ENCODE measurements at places on chromosomes 3 and 15. TPM values are rescaled to one million over a fixed set of nuclear protein-coding genes. Genes with fewer than 3 reads are reported as not detected.

GRCh38 chr15:73771385-73772045, 18.4 kb upstream of the INSYN1 start:
- H3K27ac ChIP-seq, result no peak overlapping the region
- H3K4me3 ChIP-seq, result no peak overlapping the region
- H3K36me3 ChIP-seq, result no peaks in the 10 kb centered on the region
- H3K27me3 ChIP-seq, result peaks cover 9% of the 10 kb centered on the region
- DNase-seq, result no peak

DNA sequence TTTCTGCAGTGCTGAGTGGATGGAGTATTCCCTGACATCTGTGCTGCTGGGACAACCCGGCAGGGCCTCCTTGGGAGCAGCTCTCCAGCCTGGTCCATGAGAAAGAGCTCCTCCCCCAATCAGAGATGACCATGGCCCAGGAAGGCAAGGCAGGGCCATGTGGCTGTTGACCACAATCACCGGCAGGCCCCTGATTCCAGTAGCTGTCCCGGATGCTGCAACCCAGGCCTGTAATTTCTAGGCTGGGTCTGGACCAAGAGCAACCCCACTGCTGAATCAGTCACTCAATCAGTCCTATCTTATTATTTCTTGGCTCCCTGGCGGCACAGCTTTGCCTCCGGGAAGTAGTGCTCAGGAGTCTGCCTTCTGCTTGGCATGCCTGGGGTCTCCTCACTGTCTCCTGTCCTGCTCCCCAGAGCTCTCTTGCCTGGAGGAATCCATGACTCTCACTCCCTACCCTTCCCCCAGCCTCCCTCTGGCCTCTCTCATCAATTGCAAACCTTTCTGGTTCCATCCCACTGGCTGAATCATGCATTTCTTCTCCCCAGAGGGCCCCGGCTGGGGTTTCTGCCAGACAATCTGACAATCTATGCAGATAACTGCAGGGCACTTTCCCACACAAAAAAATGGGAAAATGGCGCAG, 32.6 kb upstream of the ITGA11 start:
- no peak for DNase-seq
- H3K36me3 ChIP-seq, result no peaks in the 10 kb centered on the region
- H3K4me3 ChIP-seq, result no peak overlapping the region
- peaks cover 23% of the 10 kb centered on the region for H3K4me1 ChIP-seq

The GOLGA6L7 gene
- total RNA-seq, result 0.11 TPM

The CHST13 gene
- total RNA-seq, result not detected

The DNAH1 gene
- 1.2 TPM for total RNA-seq

GRCh38 chr15:98686983-98687382, 38.6 kb downstream of the IGF1R start:
- H3K36me3 ChIP-seq, result no peaks in the 10 kb centered on the region
- no peak for DNase-seq
- H3K27ac ChIP-seq, result no peak overlapping the region

DNA sequence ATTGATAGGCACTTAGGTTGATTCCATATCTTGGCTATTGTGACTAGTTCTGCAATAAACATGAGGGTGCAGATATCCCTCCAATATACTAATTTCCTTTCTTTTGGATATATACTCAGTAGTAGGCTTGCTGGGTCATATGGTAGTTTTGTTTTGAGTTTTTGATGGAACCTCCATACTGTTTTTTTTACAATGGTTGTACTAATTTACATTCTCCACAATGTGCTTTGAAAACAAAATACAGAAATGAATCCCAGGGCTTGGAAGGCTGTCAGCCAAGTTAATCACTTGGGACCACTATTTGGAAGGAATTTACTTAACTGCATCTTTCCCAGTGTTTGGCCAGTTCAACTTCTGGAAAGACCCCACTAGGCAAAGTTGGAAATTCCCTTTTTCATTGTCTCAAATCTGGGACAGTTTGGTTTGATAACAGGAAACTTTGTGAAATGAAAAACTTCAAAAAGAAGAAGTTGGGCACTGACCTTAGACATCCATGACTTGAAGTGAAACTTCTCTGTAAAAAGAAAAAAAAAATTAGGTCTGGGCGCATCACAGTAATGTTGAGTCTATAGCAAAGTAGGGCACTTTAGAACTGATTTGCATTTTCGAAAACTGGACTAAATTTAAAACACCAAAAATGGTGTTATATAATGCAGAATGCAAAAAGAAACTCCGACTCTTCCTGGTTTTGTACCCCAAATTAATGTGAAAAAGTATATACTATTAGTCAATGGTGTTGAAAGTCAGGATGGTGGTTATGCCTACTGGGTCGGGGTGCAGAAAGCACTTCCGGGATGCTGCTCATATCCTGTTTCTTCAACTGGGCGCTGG, 6.0 kb downstream of the CTSH start:
- DNase-seq, result no peak
- no peak overlapping the region for H3K27ac ChIP-seq
- H3K4me3 ChIP-seq, result no peak overlapping the region
- peaks cover 15% of the 10 kb centered on the region for H3K4me1 ChIP-seq
- peaks cover 41% of the 10 kb centered on the region for H3K36me3 ChIP-seq

The FEZF2 gene
- not detected for total RNA-seq

The CCDC39 gene
- not detected for total RNA-seq

DNA sequence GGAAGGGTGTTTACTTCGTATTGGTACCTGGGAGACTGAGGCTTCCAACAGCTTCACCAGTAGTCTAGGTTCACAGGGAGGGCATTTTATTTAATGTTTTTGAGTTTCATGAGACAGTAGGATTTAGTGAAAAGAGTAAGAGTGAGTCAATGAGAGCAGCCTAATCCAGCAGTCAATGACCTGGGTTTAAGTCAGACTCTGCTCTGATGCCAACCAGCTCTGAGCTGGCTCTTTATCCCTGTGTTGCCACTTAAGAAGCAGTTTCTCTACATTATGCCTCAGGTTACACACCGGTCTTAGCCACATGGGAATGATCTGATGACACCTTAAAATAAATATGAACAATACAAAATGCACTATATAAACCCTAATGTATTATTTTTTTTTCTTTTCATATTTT, 59.4 kb upstream of the KCNMB2 start:
- no peaks in the 10 kb centered on the region for H3K4me1 ChIP-seq
- no peak overlapping the region for H3K4me3 ChIP-seq
- H3K36me3 ChIP-seq, result no peaks in the 10 kb centered on the region
- H3K27me3 ChIP-seq, result no peaks in the 10 kb centered on the region
- no peak for DNase-seq

The TMEM45A gene
- total RNA-seq, result 0.80 TPM

The KCNMB3 gene
- 14.3 TPM for total RNA-seq

The KLHL40 gene
- total RNA-seq, result not detected

DNA sequence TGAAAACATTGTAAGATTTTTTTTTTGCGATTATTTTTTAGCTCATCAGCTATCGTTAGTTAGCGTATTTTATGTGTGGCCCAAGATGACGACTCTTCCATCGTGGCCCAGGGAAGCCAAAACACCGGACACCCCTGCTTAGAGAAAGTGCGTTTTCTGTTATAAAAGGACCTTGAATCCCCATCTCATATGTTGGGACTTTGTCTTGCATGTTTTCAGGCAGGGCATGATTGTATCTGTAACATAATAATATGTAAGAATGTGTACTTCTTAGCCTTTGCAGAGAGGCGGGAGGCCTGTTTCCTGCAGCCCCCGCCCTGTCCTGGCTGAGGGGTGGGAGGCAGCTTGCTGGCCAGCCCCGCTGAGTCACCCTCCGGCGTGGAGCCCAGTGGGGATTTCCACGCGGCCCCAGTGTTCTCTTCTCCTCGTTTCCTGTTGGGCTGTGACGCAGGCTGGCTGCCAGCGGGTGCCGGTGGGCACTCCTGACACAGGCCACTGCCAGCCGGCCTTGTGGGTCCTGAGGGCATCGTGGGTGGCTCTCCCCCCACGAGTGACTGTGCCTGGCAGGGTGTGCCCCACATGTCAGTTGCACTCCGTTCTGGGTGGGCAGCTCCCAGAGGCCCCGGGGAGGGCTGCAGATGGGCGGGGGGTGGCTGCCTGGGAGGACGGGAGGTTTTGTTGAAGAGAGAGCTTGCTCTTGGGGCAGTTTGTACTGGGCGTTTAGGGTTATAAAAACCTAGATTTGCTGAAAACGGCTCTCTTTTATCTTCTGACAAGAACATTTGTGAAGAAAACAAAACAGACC, 55.6 kb downstream of the SMAD3 start:
- H3K27me3 ChIP-seq, result no peaks in the 10 kb centered on the region
- H3K4me1 ChIP-seq, result peaks cover 34% of the 10 kb centered on the region
- peak; percentile 63 for DNase-seq
- peak overlapping the region; percentile 58 for H3K27ac ChIP-seq
- no peaks in the 10 kb centered on the region for H3K36me3 ChIP-seq
- no peak overlapping the region for H3K4me3 ChIP-seq

The DCUN1D1 gene
- 39.7 TPM for total RNA-seq

The OSTN gene
- total RNA-seq, result not detected

DNA sequence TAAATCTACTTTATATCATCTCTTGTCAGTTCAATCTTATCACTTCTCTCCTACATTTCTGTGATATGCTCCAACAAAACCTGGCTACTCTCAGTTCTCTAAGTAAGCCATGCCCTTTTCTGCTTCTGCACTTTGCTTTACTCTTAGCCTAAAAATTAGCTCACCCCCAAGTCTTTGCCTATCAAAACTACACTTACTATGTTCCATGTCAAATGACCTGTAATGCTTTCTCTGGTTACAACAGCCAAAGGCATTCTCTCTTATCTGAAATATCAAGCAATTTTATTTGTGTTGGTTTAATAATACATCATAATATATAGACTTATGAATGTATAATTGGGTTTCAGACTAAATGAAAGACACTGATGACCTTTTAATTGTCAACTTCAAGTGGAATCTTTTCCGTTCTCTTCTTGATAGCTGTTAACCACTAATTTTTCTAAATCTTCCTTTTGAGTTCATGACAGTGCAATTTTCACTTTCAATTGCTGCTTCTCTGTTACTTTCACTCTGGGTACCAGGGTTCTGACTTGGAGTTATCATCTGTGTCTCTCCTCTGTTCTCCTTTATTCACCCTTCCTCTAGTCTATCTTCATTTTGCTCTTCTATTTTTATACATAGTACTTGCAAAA, 619.0 kb upstream of the GOLIM4 start:
- no peaks in the 10 kb centered on the region for H3K27me3 ChIP-seq
- H3K4me1 ChIP-seq, result no peaks in the 10 kb centered on the region
- no peak overlapping the region for H3K4me3 ChIP-seq
- H3K27ac ChIP-seq, result no peak overlapping the region
- no peaks in the 10 kb centered on the region for H3K36me3 ChIP-seq

- no peaks in the 10 kb centered on the region for H3K27me3 ChIP-seq
- H3K4me3 ChIP-seq, result no peak overlapping the region
- no peaks in the 10 kb centered on the region for H3K36me3 ChIP-seq
- no peaks in the 10 kb centered on the region for H3K4me1 ChIP-seq
Measured at GRCh38 chr15:70799667-70800450, 36.5 kb upstream of the UACA start.

DNA sequence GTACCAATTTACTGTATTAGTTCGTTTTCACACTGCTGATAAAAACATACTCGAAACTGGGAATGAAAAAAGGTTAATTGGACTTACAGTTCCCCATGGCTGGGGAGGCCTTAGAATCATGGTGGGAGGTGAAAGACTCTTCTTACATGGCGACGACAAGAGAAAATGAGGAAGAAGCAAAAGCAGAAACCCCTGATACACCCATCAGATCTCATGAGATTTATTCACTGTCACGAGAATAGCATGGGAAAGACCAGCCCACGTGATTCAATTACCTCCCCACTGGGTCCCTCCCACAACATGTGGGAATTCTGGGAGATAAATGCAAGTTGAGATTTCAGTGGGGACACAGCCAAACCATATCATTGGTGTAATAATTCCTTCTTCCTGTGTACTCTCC, 69.6 kb downstream of the C3orf20 start:
- H3K4me1 ChIP-seq, result no peaks in the 10 kb centered on the region
- H3K36me3 ChIP-seq, result no peaks in the 10 kb centered on the region
- H3K4me3 ChIP-seq, result no peak overlapping the region
- H3K27me3 ChIP-seq, result no peaks in the 10 kb centered on the region

DNA sequence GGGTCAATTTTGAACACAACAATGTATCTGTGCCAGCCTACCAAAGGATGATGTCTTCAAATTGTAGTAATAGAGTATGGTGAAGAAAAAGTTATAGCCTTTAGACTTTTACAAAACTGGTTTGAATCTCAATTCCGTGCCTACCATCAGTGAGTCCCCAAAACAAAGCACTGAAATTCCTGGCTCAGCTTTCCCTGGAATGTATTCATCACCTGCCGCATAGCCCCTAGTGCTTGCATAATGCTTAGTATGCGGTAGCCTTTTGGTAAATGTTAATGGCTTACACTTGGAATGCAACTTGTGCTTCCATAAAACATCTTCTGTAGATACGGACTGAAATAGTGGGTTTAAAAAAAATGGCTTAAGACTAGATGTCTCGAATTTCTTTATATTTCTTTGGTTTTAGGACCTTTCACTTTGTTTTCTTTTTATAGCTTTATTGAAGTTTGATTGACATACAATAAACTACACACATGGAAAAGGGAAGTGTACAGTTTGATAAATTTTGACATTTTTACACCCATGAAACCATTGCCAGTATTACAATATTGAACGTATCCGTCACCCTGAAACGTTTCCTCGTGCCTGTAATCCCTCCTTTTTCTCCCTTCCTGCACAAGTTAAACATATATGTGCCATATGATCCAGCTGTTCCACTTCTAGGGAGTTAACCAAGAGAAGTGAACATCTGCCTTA, 12.1 kb downstream of the SACM1L start:
- peaks cover 41% of the 10 kb centered on the region for H3K36me3 ChIP-seq
- H3K27ac ChIP-seq, result no peak overlapping the region
- no peaks in the 10 kb centered on the region for H3K4me1 ChIP-seq
- H3K4me3 ChIP-seq, result no peak overlapping the region

The FGF7 gene
- not detected for total RNA-seq

- no peak overlapping the region for H3K4me3 ChIP-seq
- no peak overlapping the region for H3K27ac ChIP-seq
- no peaks in the 10 kb centered on the region for H3K36me3 ChIP-seq
- H3K27me3 ChIP-seq, result no peaks in the 10 kb centered on the region
Measured at GRCh38 chr3:127929818-127930413, 14.9 kb downstream of the KBTBD12 start.

DNA sequence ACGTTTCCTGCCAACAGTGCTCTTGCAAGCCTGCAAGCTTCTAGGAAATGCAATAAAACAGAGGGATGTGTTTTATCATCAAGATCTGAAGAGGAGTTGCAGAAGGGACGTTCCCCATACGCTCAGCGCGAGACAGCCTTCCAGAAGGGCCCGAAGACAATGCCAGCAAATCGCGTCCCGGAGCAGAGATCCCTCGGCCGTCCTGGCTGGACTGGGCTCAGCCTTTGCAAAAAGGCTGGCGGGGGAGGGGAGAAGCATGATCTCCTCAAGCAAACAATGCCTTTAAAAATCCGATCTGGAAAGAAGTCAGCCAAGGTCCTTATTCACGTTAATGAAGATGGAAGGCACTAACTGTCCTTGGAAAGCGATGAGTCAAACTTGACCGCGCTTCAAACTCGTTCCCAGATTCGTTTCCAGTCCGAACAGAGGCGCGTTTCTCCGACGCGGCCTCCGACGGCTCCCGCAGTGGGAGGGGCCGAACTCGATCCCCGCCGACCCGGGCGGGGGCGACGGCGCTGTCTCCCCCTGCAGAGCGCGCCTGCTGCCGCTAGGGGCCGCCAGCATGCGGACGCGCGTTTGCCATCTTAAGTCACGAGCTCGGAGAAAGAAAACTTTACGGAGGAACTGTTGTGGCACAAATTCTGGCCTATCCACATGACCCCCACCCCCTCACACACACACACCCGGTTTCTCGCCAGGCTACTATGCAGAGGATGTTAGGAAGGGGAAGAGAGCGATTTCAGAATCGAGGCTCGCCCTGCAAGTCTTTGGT, 5.5 kb downstream of the BCL6 start:
- peak overlapping the region; percentile 38 for H3K4me3 ChIP-seq
- no peaks in the 10 kb centered on the region for H3K27me3 ChIP-seq
- H3K4me1 ChIP-seq, result peaks cover 44% of the 10 kb centered on the region
- DNase-seq, result peak; percentile 84
- H3K27ac ChIP-seq, result no peak overlapping the region

GRCh38 chr3:62373215-62373614, at the start of gene FEZF2:
FEZF2 (minus strand) TSS chr3:62373550; CDS start chr3:62372868, 682 bp downstream.
- no peak within 1 kb of the TSS for H3K4me3 ChIP-seq
- no peaks in the 10 kb centered on the region for H3K36me3 ChIP-seq
- no peak within 1 kb of the TSS for H3K27ac ChIP-seq

All from K562 (cell line).